ENCODE measurements at places on chromosomes 5 and 9.

- DNase-seq, result no peak
These were observed 36.2 kb upstream of the PTCH1 start for GRCh38 chr9:95552814-95553546.

DNA sequence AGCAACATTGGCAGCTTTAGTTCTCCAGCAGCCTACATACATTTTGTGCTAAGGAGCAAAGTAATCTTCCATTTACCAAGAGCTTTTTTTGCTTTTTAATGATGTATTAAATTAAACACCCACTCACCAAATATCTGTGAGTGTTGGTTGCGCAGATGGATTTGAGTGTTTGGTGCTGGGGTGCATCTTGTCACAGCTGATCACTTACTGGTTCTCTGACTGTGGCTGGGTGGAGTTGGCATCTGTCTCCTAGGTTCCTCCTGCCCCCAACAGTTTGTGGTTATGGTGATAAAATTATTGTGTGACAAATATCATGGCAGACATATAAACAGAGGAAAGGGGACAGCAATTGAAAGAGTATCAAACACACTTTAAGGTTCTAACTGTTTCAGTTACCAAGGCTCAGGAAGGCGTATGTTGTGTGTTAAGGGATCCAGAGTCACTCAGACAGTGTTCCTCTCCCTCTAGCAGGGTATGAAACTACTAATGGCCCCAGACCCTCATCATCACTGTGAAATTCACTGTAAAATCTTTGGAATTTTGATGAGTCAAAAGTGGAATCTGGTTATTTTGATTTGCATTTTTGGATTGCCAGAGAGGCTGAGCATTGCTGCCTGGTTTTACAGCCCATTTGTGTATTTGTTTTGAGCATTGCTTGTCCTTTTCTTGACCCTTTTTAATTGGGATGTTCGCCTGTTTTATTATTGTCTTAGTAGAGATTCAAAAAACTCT, 81.7 kb downstream of the PDE8B start:
- DNase-seq, result no peak

DNA sequence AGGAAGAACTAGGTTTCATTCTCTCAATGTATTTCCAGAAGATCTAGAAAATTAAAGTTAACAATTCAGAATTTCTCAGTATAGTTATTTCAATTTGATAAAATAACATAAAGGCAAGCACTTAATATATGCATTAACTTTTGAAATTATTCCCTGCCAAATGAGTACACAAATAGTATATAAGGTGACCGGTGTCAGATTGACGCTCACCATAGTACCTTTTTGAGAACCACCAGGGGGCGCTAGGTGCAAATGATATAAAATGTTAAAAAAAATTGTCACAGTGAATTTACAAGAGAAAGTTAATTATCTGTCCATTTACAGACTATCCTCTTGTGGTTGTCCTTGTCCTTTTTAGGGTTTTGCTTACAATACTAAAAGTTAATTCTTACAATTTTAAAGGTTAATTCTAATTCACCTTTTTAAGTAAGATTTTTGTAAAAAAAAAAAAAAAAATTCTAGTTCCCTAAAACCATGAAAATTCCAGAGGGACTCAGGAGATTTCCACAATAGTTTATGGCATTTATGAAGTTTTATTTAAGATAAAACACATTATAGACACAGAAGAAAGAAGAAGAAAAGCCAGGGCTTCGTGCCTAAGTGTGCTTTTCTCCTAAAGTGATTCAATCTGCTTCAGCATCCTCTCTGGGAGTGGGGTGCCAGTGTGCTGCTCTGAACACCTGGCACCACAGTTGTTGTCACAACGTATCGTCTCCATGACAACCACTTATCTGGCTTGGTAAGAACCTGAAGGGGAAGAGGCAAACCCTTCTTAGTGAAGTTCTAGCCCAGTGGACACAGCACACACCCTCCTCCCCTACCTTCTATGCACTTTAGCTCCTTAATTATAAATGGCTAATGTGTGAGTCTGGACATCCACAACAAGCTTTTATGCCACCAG, 1.7 kb downstream of the ADAMTS16 start:
- peak; percentile 41 for DNase-seq

DNA sequence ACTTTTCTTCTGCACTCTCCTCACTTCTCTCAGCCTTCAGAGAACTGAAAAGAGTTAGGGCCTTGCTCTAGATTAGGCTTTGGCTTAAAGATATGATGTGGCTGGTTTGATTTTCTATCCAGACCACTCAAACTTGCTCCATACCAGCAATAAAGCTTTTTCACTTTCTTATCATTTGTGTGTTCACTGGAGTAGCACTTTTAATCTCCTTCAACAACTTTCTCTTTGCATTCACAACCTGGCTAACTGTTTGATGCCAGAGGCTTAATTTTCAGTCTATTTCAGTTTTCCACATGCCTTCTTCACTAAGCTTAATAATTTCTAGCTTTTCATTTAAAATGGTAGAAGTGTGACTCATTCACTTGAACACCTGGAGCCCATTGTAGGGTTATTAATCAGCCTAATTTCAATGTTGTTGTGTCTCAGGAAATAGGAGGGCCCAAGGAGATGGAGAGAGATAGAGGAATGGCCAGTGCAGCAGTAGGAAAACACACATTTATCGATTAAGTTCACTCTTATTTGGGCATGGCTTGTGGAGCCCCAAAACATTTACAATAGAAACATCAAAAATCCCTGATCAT, 5.9 kb downstream of the ATPSCKMT start:
- no peak for DNase-seq

DNA sequence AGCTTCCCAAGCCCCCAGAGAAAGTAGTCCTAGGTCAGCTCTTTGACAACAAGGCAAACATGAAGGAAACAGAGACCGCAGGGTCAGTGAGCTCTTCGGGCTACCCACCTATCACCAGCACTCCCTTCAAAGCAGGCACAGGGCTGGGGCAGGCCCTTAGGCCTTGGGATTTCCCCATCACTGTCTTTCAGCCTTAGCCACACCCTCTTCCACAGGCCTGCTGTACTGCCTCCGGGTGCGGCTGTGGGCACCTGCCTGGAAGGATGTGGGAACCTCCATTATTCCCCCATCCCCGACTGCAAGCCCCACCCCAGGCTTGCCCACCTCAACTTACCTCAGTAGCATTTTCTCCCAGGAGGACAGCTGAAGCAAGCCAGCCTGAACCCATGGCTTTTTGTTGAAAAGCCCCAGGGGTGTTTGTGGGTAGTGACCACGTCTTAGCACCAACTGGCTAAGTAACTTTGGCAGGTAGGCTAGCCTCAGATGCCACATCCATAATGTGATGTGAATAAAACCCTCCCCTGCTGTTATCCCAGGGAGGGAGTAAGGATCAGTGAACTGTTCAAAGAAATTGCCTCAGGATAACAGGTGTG, 100.2 kb downstream of the PIK3R1 start:
- DNase-seq, result no peak

DNA sequence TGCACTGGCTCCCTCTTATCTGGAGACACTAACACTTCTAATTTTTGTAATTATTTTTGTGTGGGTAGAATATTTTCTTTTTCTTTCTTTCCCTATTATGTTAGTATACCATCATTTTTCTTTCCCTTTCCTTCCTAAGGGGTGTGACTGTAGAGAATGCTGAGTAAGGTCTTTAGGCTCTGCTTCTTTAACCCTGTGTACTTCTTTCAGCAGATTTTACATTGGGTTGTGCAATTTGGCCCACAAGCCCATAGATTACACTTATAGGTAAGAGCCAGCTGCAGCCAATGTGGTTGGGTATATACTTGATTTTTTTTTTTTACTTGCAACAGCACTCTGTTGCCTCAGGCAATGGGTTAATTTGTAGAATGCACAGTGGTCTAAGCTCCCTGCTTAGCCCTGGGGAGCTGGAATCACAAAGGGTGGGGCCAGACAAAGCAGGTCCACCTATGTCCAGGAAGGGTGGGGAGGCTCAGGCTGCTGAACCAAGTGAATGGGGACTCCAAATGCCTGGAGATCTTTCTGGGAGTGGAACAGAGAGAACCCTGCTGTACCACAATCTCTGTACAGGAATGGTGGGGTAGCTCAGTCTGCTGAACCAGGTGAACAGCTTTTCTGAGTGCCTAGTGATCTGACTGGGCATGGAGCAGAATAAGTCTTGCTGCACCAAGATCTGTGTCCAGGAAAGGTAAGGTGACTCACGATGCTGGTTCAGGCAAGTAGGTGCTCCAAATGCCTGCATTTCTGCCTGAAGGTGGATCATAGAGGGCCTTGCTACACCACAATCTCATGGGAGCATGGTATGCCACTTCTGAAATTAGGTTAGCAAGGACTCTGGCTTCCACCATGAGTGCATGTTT, 64.9 kb downstream of the SLC25A46 start:
- DNase-seq, result no peak

GRCh38 chr5:169197343-169197742, 103.6 kb downstream of the SLIT3 start:
- no peak for DNase-seq

GRCh38 chr9:33168941-33169544, 1.9 kb upstream of the B4GALT1 start:
- no peak for DNase-seq

GRCh38 chr5:98975223-98975622, 46.4 kb upstream of the CHD1 start:
- no peak for DNase-seq

DNA sequence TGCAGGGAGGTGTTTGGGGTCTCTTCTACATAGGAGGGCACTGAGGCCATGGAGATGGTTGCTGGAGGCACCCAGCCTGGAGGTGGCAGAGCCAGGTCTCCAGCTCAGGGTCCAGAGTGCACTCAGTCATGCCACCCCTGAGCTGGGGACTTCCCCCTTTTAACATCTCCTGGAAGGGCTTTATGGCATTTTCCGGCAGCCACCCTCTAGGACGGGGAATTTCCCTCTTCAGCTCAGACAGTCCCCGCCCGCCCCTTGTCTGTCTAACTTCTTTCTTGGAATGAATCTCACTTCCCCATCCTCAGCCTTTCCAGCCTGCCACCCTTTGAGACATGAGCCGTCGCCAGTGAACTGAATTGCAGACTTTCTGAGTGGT, 49.9 kb downstream of the COL15A1 start:
- no peak for DNase-seq

DNA sequence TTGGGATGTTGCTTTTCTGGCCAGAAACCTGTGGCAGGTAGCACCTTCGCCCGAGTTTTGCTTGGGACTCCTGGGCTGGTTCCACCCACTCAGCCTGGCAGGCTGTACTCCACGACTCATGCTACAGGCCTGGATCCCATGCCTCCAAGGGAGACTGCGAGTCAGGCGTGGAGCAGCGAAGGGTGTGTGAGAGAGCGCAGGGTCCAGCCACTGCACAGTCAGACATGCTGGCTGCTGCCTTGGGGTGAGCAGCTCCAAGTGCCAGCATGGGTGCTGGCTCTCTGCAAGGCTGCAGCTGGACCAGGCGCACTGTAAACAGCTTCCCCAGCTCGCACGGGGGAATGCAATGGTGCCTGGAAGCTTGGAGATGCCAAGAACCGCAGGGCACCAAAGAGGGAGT, 249.6 kb upstream of the EDIL3 start:
- no peak for DNase-seq

GRCh38 chr9:121720311-121721057, 69.0 kb downstream of the DAB2IP start:
- DNase-seq, result no peak

- no peak for DNase-seq
These were observed 83.8 kb upstream of the STC2 start for GRCh38 chr5:173411791-173412555.

- DNase-seq, result no peak
These were observed 168.6 kb downstream of the MACROH2A1 start for GRCh38 chr5:135230251-135230925.

GRCh38 chr9:136538599-136539426, 7.0 kb downstream of the NOTCH1 start:
- DNase-seq, result peak; percentile 51

DNA sequence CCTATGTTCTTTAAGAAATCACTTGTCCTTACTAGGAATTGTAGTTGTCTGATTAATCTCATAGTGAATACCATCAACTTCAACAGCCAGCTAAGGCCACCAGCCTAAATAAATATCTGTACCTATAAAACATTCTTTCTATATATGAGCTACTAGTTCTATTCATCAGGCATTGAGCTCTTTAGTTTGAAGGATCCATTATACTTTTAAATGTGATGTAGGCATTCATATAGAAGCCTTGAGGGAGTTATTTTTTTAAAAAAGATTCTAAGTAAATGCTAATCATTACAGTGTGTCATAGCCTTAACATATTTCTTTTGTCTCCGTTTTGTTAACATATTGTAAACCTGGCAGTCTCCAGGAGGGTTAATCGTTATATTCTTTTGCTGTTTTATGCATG, 838.3 kb downstream of the PTPRD start:
- no peak for DNase-seq

DNA sequence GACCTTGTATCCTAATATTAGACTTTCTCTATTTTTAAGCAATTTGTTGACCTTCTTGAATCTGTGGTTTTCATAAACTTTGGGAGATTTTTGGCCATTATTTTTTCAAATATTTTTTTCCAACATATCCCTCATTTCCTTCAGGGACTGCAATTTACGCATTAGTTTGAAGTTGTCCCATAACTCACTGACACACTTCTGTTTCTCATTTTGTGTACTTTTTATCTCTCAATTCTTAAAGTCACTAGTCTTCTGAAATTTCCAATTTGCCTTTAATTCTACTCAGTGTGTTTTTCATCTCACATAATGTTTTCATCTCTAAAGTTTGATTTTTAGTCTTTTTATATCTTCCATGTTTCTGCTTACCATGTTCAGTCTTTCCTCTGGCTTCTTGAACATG, 356.8 kb downstream of the RAB3C start:
- DNase-seq, result no peak

DNA sequence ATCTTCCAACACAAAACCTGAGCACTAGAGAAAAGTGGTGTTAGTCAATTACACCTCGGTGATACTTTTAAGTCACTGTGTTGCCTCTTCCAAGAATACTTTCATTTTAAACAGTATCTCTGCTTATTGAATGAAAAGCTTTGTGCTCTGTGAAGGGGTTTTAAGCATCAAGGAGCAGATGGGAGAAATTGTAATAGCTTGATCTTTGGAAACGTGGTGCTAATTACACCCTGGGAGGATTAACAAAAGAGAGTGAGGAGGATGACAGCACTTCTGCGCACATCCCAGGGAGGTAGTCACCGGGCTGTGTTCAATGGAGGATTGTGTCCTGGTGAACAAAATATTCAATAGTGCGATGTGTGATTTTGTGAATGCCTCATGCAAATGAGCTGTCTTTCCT, 477.4 kb upstream of the ADAMTS16 start:
- no peak for DNase-seq

GRCh38 chr9:1490341-1491232, 440.4 kb downstream of the DMRT2 start:
- no peak for DNase-seq

DNA sequence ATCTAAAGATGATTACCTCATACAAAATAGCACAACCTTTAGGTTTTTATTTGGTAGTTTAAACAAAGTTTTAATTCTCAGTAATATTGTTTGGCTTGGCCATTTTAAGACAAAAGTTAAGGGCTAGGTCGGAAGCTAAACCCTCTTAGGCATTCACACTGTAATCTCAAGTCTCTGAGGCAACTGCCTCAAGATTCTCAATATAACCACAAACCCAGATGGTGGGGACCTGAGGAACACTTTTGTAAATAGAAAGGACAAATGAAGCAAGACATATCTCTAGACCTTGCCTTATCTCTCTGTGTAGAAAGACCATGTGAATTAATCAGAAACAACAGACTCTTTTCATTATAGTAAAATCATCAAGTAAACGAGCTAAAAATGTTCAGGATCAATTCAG, 500.2 kb upstream of the CDH6 start:
- no peak for DNase-seq
